CD4-positive, alpha-beta T cell treated with Interleukin-4 for 4 hours (primary cell): ENCODE measurements at places on chromosomes 6 and 20.
A peak's percentile ranks its signal among the peaks of the same experiment; 100 is the strongest.

- no peak for DNase-seq
These were observed 3.2 kb downstream of the HDAC2 start for GRCh38 chr6:113967777-113968176.

DNA sequence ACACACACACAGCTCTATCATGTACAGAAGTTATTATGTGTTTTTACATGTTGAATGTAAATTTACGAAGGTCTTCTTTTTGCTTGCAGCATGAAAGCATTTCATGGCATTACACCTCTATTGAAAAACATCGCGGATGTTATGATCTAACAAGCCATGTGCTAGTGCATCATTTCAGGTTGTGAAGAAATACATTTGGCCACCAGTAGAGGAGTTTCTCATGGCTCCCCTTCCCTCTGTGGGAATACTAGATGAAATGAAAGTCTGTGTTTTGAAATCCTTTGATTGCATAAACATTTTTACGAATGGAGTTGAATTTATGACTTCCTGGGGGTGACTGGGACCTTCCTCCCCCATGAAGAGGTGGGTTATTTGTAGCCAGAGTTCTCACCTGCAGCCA, 17.7 kb downstream of the MAS1 start:
- no peak for DNase-seq

DNA sequence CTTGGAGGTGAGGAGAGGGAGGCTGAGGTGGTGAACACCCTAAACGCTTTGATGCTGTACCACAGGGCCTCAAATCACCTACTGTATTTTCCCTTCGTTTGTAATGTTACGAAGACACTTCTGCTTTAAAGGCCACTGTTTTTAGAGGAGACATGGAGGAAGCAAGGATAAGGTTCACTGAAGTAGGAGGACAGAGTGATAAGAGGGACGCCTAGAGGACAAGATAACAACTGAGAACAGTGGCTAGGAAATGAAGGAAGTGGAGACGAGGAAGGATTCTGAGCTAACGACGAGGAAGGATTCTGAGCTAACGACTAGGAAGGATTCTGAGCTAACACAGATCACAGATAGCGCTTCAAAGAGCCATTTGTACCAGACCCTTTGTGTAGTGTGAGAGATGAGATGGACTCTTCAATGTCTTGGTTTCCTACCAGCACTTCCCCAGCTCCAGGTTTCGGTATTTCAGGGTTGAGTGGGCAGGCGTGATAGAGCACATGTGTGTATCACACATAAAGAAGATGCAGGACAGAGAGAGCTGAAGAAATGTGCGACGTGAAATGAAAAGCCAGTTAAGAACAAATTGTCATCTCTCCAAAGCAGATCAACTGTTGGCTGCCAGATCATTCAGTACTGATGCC, 7.5 kb downstream of the SF3B5 start:
- no peak for DNase-seq

DNA sequence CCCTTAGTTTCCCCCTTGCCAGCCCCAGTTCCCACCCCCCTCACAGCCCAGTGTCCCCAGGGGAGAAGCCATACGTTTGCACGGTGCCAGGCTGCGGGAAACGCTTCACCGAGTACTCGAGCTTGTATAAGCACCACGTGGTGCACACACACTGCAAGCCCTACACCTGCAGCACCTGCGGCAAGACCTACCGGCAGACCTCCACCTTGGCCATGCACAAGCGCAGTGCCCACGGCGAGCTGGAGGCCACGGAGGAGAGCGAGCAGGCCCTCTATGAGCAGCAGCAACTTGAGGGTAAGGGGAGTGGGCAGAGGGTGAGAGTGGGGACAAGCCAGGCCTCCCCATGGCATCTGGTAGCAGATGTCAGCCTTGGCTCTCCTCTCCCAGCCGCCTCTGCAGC, 5.1 kb upstream of the DEF6 start:
- DNase-seq = no peak

DNA sequence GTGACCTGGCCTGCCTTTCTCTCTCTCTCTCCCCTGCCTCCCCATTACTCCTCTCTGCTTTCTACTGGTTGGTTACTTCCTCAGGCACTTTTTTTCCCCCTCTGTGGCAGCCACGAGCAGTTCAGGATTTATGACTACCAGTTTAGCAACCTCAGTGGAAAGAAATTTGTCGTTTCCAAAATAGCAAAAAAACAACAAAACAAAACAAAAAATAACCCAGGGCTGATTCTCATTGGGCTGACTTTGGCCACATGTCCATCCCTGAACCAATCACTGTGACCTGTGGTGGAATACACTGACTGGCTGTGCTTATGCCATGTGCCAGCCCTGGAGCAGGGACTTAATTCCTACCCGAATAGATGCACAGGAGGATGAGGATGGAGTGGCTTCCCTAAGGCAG, 137.4 kb downstream of the TFAP2C start:
- DNase-seq = no peak

GRCh38 chr6:112281821-112282615, 27.7 kb upstream of the LAMA4 start:
- DNase-seq = no peak

DNA sequence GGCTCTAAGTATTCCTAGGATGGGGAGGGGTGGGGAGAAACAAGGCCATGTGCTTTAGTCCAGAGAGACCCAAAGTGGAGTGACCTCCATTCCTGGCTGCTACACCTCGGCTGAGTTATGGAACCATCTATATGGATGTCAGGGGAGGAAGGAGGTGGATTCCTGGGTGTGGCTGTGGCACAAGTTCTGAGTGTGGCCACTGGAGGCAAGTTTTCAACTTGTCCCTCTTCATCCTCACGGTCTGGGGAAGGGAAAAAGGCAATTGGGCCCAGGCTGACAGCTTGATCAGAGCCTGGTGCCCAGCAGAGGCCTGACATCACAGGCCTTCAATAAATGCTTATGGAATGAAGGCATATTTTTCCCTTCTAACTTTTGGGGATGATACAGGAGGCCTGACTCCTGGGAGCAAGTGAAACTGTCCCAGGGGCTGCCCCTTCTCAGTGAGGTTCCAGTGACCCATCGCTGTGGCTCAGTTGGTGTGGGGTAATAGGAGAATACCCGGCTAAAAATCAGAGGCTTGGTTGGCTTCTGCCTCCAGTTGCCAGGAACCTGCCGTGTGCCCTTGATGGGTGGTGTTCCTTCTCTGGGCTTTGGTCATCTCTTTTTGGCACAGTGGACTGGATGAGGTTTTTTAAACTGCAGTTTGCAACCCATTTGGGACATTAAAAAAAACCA, 1.8 kb upstream of the ITPR3 start:
- DNase-seq = no peak

- no peak for DNase-seq
These were observed 162.7 kb upstream of the SGK1 start for GRCh38 chr6:134480593-134480992.

DNA sequence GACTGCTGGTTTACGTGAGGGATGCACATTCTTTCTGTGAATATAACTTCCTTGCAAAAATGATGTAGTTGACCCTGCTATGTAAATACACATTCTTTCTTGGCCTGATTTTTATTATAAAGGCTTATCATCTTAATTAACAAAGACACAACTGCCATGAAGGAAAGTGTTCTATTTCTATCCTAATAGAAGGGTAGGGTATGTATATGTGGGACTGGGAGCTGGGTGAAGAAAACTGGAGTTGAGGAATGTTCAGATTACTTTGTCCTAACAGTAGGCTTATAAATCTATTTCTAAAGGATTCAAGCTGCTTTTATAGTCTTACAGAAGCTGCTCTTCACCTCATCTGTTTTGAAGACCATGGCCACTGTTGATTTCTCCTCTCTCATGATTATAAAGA, 76.5 kb upstream of the RGS17 start:
- DNase-seq = no peak

DNA sequence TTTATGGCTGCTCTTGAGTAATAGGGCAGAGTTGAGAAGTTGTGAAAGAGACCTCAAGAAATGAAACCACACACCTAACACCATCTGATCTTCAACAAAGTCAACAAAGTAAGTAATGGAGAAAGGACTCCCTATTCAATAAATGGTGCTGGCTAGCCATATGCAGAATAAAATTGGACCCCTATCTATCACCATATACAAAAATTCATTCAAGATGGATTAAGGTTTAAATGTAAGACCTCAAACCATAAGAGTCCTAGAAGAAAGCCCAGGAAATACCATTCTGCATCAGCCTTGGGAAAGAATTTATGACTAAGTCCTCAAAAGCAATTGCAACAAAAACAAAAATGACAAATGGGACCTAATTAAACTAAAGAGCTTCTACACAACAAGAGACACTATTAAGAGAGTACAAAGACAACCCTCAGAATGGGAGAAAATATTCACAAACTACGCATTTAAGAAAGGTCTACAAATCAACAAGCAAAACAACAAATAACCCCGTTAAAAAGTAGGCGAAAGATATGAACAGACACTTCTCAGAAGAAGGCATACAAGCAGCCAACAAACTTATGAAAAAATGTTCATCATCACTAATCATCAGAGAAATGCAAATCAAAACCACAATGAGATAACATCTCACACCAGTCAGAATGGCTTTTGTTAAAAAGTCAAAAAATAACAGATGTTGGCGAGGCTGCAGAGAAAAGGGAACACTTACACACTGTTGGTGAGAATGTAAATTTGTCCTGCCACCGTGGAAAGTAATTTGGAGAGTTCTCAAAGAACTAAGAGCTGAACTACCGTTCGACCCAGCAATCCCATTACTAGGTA, 4.0 kb downstream of the MAP3K5 start:
- peak; percentile 84 for DNase-seq

DNA sequence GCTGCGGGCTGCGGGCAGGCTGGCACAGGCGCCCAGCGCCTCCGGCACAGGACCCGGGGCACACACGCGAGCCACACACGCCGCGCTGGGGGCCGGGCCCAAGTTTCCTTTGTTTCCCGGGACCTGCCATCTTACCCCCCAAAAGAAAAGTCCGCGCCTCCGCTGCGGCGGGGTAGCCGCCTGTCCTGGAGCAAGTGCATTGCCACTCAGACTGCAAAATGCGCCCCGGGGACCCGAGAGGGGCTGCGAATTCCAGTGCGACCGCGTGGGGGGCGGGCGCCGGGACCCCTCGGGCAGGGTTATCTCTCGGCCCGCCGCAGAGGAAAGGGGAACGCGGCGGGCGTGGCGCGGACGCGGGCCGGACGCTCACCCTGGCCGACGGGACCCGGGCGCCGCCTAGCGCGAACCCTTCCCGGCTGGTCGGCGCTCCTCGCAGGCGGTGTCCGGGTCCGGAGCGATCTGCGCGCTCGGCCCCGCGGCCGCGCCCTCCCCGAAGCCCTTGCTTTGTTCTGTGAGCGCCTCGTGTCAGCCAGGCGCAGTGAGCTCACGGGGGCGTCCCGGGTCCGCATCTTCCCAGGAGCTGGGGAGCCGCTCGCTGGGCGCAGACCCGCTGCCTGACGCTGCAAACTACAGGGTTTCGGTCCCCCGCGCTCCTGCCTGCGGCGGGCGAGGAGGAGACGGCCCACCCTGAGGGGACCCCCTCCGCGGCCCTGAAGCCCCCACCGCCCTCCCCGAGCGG, 639 bp upstream of the CD24 start:
- DNase-seq = no peak

- DNase-seq = no peak
These were observed 148.8 kb downstream of the TFAP2A start for GRCh38 chr6:10266061-10266460.

DNA sequence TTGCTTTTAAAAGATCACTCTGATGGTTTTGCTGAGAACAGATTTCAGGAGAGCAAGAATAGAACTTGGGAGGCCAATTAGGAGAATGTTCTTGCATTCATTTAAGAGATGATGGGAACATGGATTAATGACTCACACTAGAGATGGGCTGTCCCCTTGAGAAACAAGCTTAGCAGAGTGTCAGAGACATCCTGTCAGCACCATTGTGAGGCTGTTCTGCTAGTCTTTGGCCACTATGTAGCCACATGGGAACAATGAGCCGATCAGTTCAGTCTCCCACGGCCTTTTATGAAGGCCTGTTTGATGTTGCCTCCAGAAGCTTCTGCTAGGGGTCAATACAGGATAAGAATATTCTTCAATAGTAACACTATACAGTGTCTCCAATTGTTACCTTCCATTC, 113.0 kb upstream of the EYA4 start:
- no peak for DNase-seq

DNA sequence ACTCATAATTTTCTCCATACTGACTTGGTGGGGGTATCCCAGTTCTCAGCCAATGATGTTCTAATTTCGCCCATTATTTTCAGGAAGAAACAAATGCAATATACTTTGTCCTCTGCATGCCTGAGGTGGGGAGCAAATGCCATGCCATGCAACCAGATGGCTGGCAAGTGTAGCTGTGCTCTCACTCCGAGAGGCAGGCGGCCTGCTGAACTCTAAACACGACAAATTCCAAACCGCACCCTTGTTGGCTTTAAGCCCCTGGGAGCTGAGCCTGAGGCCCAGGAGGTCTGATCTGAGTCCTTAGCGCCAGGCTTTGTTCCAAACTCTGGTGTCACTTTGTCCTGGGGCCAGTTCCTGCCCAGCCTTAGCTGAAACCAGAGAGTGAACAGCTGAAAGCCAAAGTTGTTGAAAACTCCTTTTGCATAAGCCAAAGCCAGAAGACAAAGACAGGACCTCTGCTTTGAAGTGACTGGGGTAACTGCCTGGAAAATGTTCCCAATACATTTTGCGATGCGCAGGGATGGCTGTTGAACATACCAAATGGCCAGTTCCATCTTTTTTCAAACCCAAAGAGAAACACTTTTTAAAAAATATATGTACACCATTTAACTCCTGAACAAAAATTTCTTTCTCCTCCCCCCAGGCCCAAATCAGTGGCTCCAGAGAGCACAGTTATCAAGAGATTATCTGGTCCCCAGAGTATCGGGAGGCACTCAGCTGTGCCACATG, 46.2 kb downstream of the TTI1 start:
- no peak for DNase-seq

DNA sequence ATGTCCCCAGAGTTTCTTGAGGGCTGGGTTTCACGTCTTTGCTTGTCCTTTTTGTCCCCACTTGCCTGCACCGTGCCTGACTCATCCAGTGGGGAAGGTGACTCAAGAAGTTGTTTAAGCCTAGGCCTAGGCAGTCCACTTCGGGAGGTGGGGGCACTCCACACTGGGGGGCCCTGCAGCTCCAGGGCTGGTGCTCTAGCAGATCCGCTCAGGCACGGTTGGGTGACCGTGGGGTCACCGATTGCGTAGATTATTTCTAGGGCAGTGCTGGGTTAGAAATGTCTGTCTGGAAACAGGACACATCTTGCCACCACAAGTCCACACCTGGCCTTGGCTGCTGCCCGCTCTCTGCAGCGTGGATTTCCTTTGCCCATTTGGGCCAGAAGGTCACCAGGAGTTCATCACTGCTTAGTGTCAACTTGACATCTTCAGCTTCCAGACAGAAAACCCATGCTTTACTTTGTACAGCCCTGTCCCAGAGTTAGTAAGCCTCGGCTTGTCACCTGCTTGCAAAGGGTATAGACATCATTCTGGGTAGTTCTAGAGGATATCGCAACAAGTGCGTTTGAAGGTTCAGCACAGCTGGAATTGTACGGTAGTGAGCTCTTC, 13.6 kb upstream of the C20orf144 start:
- DNase-seq = no peak

DNA sequence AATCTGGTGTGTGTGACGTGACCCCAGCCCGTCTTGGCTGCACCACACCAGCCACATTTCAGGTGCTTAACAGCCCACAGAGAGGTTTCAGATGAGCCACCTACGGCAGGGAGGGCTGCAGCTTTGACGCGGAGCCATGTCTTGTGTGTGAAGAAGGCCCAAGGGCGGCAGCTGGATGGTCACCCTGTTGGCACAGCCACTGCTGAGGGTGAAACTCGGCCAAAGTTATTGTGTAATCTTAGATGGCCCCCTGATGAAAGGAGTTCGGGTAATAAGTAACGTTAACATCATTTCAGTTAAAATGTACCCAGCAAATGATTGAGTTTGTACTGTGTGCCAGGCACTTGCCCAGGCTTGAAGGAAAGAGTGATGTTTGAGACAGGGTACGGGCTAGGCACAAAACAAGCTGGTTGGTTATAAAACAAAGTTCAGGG, 97.2 kb downstream of the SSR1 start:
- no peak for DNase-seq

GRCh38 chr20:44028003-44028730, 113.5 kb downstream of the TOX2 start:
- no peak for DNase-seq
